ENCODE measurements at places on chromosomes 6 and 20. TPM values are rescaled to one million over a fixed set of nuclear protein-coding genes. Genes with fewer than 3 reads are reported as not detected.
A peak's percentile ranks its signal among the peaks of the same experiment; 100 is the strongest.

DNA sequence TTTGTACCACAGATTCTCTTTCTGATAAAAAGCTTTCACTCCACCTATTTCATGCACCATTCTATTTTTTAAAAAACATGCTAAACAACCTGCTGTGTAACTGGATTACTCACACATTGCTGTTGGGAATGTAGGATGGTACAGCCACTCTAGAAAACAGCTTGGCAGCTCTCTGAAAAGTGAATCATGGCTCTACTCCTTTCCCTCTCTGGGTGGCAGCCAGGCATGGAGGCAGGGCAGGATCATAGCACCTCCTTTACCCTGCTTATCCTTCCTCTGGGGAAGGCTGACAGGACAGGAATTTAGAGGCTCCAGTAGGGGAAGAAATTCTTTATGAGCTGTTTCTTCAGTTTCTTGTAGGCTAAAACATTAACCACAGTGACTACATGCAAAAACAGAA lies 6.7 kb upstream of the VNN2 start:
- DNase-seq, result peak; percentile 60

DNA sequence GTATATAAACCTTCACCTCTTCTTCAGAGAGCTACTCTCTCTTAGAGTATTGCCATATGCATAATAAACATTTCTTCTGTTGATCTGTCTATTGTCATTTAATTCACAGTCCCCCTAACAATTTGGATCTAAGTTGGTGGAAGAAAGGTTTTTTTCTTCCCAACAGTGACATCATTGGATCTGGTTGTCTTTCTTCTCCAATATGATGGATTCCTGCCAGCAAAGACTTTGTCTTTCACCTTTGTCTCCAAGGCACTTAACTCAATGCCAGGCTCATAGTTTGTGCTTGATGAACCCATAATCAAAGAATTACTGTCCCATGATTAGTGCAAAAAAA lies 39.6 kb downstream of the ABHD12 start:
- no peak for DNase-seq

DNA sequence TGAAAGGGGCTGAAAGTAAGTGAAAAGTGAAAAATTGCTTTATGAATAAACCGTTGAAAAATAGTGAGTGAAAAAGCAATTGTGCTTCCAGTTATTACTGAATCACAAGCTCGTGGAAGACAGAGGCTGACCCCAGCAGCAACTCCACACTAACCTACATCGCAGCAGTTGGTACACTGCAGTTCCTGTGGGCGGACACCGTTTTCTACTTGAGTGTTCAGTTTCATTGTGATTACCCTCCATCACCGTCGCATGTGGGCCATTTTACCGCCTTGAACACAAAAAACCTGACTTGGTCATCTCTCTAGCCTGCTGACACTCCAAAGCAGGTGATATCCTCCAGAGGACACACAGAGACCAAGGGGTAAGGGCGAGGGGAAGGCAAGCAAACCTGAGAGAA lies 28.4 kb downstream of the PRDM1 start:
- no peak for DNase-seq

DNA sequence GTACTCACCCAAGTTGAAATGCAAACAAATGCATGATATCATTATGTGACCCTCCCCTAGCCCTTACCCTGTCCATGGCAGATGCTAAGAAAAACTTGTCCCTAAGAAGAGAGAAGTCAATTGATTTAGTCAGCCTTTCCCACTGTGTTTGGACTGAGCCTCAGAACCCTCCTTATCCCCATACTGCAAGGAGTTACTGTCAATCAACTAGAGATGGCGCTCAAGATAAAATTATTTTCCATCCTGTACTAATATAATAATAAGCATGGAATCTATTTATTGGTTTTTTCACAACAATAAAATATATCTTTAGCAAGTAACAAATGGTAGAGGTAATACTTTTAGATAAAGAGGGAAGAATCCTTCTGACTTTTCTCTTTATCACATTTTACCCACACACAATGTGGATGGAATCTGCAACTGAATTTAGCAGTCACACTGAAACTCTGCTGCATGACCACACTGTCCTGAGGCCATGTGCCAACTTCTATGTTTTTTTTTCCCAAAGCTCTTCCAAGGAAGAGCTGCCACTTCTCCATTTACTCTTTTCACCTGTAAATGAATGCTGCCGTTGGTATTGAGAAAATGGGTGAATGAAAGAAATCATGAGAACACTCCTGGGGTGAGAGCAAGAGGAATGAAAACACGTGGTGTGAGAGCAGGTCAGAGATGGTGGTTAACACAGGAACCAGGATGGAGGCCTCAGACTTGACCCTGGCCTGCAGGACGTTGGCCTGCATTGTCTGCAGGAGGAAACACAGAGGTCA lies 10.5 kb downstream of the NT5E start:
- DNase-seq, result no peak

GRCh38 chr6:27133281-27134227 lies 113.9 kb upstream of the PRSS16 start:
- peak; percentile 59 for DNase-seq

DNA sequence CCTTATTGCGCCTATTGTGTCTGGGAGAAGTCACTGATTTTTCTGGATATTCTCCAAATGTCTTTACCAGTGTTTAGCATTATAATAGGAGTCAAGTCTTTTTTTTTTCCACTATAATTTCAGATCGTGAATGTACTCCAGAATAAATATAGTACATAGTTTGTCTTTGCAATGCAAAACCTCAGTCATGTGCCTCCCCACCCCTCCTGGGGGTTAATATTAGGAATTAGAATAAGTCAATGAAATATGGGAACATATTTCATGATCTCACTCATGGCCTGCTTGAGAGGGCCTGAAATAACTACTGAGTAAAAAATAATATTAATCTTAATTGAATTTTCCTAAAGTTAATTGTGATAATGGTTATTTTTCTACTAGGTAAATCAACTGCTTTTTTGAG lies 79.0 kb upstream of the TMEM170B start:
- no peak for DNase-seq

- DNase-seq, result peak; percentile 27
Measured at GRCh38 chr6:150697515-150697914, 97.8 kb downstream of the PLEKHG1 start.

DNA sequence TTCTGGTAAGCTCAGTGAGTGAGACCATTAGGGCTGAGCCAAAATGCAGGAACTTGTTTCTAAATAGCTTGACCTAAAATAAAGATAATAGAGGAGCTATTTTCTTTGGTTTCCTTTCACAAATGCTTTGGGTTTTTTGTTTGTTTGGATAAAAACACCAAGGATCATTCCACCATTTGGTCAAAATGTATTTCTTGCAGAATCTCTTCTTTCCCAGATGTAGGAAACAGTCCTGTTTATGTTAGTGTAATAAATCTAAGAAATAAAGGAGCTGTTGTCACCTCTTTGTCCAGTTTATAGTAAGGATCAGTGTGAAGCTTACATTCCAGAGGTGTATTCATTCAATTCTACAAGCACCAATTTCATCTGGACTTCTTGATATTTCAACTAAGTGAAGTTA lies 297.8 kb downstream of the GJA1 start:
- DNase-seq, result no peak

DNA sequence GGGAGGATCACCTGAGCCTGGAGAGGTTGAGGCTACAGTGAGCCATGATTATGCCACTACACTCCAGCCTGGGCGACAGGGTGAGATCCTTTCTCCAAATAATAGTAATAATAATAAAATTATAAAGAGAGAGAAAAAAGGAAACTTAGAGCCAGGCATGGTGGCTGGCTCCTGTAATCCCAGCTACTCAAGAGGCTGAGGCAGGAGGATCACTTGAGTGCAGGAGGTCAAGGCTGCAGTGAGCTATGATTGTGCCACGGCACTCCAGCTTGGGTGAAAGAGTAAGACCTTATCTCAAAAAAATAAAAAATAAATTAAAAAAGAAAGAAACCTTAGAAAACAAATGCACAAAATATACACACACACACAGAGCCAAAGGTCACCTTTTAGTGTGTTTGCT lies 5.2 kb upstream of the SAMHD1 start:
- DNase-seq, result no peak

- DNase-seq, result no peak
Measured at GRCh38 chr6:23394681-23395080, 731.3 kb upstream of the NRSN1 start.

GRCh38 chr6:30942338-30943060 lies 1.7 kb downstream of the MUCL3 start:
- peak; percentile 85 for DNase-seq

DNA sequence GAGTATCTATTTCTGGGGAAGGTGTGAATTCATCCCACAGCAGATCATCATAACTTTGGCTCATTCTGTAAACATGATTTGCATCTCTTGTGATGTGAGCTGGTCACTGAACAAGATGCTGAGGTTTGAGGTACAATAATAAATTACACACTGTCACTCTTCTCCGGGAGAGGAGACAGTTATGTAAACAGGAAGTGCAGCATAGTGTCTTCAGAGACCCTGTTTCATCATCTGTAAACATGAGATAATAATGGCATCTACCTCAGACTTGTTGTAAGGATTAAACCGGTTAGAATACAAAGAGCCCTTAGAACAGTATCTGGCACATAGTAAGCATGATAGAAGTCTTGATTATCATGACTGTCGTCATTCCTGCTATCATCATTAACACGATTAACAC lies 125.2 kb downstream of the TBC1D7 start:
- DNase-seq, result no peak

DNA sequence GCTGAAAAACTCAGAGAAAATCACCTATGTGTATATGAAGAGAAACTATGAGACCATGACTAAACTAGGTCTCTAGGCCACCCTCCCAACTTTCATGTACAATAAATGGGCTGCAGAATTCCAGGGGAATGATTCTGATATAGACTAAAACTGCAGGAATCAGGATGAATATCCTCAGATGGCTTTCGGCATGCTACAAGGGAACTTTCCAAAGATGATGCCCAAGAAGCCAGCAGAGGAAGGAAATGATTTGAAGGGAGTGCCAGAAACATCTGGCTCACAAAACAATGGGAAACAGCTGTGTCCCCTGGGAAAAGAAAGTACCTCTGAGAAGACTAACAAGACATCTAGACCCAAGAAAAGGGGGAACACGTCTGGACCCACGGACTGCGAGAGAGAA lies 41.1 kb downstream of the PLN start:
- no peak for DNase-seq

The MLIP gene
- polyA plus RNA-seq, result 154 TPM

The RBM12 gene
- 8.7 TPM for polyA plus RNA-seq

The CLIC5 gene
- polyA plus RNA-seq, result 60.5 TPM

The JPH2 gene
- 78.2 TPM for polyA plus RNA-seq

The DNAAF9 gene
- polyA plus RNA-seq, result 7.2 TPM

The TRIM10 gene
- not detected for polyA plus RNA-seq

The FOXS1 gene
- polyA plus RNA-seq, result 3.0 TPM

Measured in right cardiac atrium (tissue), 5 donors.